ENCODE measurements at places on chromosomes 1 and 21. TPM values are rescaled to one million over a fixed set of nuclear protein-coding genes. Genes with fewer than 3 reads are reported as not detected.

Gene TCHHL1
- total RNA-seq, result not detected

Gene IGSF9
- total RNA-seq, result 20.9 TPM

Gene COL8A2
- 1.5 TPM for total RNA-seq

Gene ADGRB2
- 0.34 TPM for total RNA-seq

Gene PROK1
- total RNA-seq, result not detected

Gene HNRNPR
- total RNA-seq, result 86.5 TPM

Gene LMOD1
- total RNA-seq, result not detected

Gene AMY1A
- total RNA-seq, result not detected

Gene PEA15
- total RNA-seq, result 93.9 TPM

Gene BCAR3
- 97.4 TPM for total RNA-seq

Gene RXFP4
- total RNA-seq, result not detected

Gene SLC39A1
- total RNA-seq, result 104 TPM

Gene FCRL5
- not detected for total RNA-seq

Gene HSD3B2
- not detected for total RNA-seq

Gene LCE1F
- not detected for total RNA-seq

Gene EPHA10
- total RNA-seq, result 0.14 TPM

Gene S100A1
- total RNA-seq, result not detected

Gene SELL
- not detected for total RNA-seq

Gene TRPM2
- not detected for total RNA-seq

Gene GPR161
- total RNA-seq, result 5.8 TPM

Gene FYB2
- total RNA-seq, result not detected

Gene COL24A1
- under 0.01 TPM for total RNA-seq

Gene LHX4
- total RNA-seq, result under 0.01 TPM

Gene GLMP
- total RNA-seq, result 28.6 TPM

Gene UCHL5
- 50.2 TPM for total RNA-seq

Gene DCDC2B
- total RNA-seq, result not detected

Gene PAPPA2
- total RNA-seq, result 5.5 TPM

Gene CA6
- total RNA-seq, result not detected

Gene HRNR
- under 0.01 TPM for total RNA-seq

Gene RASAL2
- total RNA-seq, result 24.8 TPM

Gene SNRNP40
- total RNA-seq, result 165 TPM

Gene C1orf87
- total RNA-seq, result not detected

Gene DYNLT5
- not detected for total RNA-seq
